ENCODE measurements at places on chromosomes 11 and 22.

DNA sequence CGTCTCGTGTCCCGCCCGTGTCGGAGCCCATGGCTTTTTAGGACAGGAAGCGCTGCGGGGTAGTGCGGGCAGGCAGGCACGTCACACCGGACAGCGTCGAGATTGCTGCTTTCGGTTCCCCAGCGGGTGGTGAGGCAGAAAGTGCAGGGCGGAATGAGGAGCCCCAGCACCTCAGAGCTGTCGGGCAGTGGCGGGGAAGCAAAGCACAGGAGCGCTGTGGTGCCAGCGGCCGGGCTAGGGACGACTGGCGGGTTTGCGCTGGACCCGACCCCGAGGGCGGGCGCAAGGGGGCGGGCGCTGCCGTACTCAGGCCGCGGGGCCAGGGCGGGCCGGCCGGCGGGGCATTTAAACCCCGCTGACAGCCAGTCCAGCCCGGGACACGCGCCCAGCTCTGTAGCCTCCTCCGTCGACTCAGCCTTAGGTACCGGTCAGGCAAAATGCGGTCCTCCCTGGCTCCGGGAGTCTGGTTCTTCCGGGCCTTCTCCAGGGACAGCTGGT lies at the start of gene SLC37A2:
Gene SLC37A2, plus strand, starts transcription at position 375 of the 498 bp plus-strand sequence. Its CDS starts 63 bp downstream, at position 438.
- DNase-seq, result no peak

DNA sequence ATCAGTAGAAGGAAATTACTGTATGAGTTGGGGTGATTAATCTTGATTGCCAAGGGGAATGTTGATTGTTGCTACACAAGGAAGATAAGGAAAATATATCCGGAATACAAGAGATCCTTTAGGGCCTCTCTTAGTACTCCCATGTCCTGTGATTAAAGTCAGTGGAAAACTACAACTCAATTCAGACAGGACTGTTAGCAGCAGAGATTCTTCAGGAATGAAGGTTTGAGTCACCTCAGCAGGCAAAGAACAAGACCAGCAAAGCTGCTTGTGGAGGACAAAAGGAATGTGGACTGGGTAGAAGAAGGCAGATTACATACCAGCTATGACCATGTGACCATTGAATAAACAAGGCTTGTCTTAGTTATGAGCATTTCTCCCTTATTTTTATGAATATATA lies 478.2 kb downstream of the BUD13 start:
- DNase-seq, result no peak

DNA sequence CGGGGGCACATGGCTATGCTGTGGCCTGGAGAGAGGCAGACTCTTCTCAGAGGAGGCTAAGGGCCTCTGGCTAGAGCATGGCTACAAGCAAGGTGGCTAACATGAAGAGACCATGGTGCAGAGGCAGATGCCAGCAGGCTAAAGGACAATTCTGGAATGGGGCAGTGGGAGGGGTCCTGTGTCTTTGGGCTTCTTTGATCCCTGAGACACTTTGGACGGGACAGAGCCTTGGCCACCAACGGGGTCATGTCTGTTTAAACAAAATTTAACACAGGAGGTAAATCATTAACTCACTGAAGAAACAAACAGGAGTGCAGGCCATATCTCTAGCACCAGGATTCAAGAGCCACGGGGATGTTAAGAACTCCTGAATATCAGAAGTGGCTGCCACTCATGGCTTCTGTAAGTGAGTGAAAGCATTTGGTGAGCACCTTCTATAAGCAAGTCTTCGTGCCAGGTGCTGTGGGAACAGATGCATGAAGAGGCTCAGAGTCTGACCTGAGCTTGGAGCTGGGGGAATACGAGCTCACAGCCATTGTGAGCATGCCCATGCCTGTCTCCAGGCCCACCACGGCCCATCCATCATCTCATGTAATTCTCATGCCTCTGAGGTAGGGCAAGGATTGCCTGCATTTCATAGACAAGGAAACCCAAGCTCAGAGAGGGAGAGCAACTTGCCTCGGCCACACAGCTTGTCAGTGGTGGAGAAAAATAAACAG lies 18.3 kb upstream of the ZNRF3 start:
- no peak for DNase-seq

- DNase-seq, result no peak
These were observed 10.4 kb downstream of the ADORA2A start for GRCh38 chr22:24437741-24438328.

GRCh38 chr22:46875089-46875488 lies 112.6 kb downstream of the TBC1D22A start:
- DNase-seq, result no peak

- no peak for DNase-seq
These were observed 4.6 kb downstream of the TMEM9B start for GRCh38 chr11:8959546-8960166.

DNA sequence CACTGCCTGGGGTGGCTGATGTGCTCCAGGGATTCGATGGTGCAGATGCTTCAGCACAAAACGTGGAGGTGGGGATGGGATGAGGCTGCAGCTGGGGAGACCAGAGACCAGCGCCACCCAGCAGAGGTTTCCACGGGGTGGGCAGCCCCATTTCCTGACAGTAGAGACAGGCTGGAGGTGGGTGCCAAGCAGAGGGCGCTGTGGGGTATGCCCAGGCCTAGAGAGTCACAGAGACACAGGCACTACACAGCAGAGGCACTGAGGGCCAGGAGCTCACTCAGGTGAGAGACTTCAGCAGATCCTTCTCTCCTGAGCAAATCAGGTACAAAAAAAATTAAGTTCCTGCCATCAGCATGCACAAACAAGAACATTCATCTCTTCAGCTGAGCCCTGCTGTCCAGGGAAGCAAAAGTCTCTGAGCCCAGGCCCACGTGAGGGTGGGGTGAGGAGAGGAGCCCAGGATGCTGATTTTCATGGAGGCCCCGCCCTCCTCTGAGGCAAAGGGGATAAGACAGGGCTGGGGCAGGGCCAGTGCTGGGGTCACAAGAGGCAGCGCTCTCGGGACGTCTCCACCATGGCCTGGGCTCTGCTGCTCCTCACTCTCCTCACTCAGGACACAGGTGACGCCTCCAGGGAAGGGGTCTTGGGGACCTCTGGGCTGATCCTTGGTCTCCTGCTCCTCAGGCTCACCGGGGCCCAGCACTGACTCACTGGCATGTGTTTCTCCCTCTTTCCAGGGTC lies 53.1 kb downstream of the GGTLC2 start:
- no peak for DNase-seq

DNA sequence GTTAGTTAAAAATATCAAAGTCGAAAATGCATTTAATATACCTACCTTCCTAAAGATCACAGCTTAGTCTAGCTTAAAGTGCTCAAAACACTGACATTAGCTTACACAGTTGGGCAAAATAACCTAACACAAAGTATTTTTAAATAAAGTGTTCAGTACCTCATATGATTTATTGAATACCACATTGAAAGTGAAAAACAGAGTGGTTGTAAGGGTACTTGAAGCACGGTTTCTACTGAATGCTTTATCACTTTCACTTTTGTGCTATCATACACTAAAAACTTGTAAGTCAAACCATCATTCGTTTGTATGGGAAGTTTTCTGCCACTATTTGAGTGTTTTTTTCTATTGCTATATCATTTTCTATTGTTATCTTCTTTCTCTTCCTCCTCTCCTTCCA lies 36.6 kb downstream of the ZBTB44 start:
- DNase-seq, result no peak

DNA sequence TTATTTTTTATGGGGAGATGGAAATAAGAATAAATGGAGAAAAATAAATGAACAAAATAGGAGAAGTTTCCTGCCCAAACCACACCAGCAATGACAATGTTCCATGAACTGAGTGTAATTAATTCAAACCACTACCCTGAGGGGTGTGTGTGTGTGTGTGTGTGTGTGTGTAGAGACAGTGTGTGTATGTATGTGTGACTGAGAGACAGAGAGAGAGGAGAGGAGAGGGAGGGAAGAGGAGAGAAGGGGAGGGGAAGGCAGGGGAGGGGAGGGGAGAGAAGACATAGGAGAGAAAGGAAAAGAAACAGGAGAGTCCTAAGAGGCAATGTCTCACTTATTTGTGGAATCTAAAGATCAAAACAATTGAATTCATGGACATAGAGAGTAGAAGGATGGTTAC lies 65.0 kb upstream of the POU2AF1 start:
- no peak for DNase-seq

DNA sequence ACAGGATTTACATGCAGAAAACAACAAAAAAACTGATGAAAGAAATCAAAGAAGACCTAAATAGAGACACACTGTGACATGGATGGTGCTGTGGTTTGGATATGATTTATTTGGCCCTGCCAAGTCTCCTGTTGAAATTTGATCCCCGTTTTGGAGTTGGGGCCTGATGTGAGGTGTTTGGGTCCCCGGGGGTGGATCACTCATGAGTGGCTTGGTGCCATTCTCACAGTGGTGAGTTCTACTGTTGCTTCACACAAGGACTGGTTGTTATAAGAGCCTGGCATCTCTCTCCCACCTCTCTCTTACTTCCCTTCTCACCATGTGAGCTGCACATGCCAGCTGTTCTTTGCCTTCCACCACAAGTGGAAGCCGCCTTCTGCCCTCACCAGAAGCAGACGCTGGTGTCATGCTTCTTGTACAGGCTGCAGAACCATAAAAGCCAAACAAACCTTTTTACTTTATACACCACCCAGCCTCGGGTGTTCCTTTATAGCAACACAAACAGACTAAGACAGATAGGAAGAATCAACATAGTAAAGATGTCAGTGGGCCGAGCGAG lies 7.8 kb upstream of the RTL6 start:
- no peak for DNase-seq
